ENCODE measurements at places on chromosomes 3 and 15. TPM values are rescaled to one million over a fixed set of nuclear protein-coding genes. Genes with fewer than 3 reads are reported as not detected.

The GOLGA8T gene
- total RNA-seq = not detected

The PP2D1 gene
- total RNA-seq = not detected

GRCh38 chr15:77538027-77538451 lies 94.7 kb downstream of the LINGO1 start:
- H3K27me3 ChIP-seq = no peaks in the 10 kb centered on the region
- no peaks in the 10 kb centered on the region for H3K36me3 ChIP-seq
- H3K4me3 ChIP-seq = no peak overlapping the region

The PLSCR4 gene
- total RNA-seq = not detected

The TASOR gene
- 61.4 TPM for total RNA-seq

The GOLGA8Q gene
- total RNA-seq = not detected

The MELTF gene
- total RNA-seq = 3.5 TPM

- H3K27me3 ChIP-seq = peaks cover 1% of the 10 kb centered on the region
- peak overlapping the region; percentile 47 for H3K27ac ChIP-seq
- no peaks in the 10 kb centered on the region for H3K36me3 ChIP-seq
- DNase-seq = no peak
- H3K4me1 ChIP-seq = peaks cover 8% of the 10 kb centered on the region
These were observed 14.7 kb downstream of the USP50 start for GRCh38 chr15:50531766-50532165.
